Progenitor cell of endocrine pancreas (in vitro differentiated cells): ENCODE measurements at places on chromosomes 16 and 17. TPM values are rescaled to one million over a fixed set of nuclear protein-coding genes. Genes with fewer than 3 reads are reported as not detected.

GRCh38 chr17:64786337-64786736 is 124.2 kb upstream of the SMURF2 start:
- no peak for DNase-seq

DNA sequence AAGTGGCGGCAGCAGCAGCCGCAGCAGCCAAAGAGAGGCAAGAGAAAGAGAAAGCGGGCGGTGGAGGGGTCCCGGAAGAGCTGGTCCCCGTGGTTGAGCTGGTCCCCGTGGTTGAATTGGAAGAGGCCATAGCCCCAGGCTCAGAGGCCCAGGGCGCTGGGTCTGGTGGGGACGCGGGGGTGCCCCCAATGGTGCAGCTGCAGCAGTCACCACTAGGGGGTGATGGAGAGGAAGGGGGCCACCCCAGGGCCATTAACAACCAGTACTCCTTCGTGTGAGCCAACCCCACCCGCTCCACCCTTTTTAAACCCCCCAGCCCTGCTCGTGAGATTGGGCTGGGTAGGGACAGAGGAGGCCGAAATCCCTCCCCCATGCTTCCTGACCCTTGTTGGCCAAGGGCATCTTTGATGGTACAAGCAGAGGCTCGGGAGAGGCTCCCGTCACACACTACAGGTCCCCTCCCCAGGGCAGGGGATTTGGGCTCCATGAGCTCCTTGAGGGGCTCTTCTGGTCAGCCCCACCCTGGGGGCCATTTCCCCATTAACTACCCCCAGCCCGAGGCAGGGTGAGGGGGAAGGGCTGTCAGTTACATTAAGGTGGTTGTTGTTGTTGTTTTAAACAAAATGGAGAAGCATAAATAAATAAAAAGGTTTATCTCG is 4.6 kb upstream of the ATP2A1 start:
- DNase-seq = no peak

DNA sequence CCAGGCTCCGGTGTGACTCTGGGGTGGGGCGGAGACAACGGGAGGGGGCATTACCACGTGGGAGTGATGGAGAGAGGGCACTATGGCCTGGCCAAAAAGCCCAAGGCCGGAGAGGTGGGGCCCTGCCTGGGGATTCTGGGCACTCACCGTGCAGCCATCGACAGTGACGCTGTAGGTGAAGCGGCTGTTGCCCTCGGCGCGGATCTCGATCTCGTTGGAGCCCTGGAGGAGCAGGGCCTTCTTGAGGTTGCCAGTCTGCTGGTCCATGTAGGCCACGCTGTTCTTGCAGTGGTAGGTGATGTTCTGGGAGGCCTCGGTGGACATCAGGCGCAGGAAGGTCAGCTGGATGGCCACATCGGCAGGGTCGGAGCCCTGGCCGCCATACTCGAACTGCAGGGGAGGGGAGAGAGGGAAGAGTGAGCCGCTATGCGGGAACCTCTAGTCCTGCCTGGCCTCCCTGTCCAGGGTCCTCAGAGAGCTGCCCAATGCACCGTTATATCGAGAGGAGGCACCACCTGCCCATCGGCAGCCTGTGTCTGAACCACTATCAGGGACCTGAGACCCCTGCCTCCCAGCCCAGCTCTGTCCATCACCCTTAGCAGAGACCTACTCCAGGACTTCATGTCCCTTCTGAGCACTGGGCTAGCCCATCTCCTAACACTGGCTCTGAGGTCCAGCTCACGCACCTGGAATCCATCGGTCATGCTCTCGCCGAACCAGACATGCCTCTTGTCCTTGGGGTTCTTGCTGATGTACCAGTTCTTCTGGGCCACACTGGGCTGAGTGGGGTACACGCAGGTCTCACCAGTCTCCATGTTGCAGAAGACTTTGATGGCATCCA is 15.6 kb downstream of the COL1A1 start:
- DNase-seq = no peak

DNA sequence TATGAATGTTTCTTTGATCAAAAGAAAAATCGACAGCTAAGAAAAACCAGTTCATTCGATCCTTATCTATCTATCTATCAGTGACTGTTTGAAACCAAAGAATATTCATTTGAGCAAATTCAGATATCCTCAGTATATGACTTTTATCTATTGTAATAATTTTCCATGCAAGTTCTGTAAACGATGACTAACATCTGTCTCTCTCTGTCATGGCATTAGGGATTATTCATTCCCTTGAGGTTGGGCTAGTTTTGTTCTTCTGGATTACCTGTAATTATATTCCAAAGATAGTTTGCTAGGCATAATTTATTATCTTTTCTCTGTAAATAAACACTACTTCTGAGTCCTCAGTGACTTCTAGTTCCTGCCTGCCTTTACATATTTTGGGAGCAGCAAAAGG is 497.7 kb upstream of the CDH11 start:
- no peak for DNase-seq

- DNase-seq = no peak
These were observed 3.2 kb downstream of the SMURF2 start for GRCh38 chr17:64658931-64659330.

DNA sequence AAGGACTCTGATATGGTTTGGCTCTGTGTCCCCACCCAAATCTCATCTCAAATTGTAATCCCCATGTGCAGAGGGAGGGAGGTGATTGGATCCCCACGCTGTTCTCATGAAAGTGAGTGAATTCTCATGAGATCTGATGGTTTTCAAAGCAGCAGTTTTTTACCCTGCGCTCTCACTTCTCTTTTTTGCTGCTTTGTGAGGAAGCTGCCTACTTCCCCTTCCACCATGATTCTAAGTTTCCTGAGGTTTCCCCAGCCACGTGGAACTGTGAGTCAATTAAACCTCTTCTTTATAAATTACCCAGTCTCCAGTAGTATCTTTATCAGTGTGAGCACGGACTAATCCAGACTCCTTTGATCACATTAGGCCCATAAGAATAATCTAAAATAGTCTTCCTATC is 719.7 kb upstream of the CDH8 start:
- DNase-seq = no peak

GRCh38 chr17:1714980-1715802 is 5.0 kb upstream of the TLCD2 start:
- peak; percentile 43 for DNase-seq

- DNase-seq = no peak
These were observed 8.6 kb downstream of the NLRC5 start for GRCh38 chr16:56997931-56998330.

DNA sequence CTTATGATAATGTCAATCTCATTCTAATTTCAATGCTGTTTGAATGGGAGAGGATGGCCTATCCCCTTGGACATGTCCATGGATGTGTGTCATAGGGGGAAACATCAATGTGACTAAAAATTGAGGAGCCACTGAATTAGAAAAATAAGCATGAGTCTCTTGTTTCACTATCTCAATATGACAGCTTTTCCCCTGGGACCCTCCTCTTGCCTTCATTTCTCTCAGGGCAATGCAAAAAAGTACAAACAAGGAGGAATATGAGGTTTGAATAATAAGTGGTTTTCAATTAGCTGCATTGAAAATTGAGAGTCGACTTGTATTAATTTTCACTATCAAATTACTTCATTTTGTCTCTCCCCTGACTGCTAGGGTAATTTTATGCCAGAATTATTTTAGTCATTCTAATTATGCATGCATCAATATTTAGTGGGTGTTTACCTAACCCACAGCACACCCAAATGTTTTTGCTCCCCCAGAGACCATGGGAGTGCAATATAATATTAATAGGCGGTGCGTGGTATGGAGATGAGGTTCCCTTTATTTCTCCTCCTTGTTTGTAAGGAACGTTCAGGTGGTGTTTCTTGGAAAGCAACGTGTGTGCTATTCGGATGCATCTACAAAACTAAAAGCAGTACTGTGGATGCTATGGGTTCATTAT is 6.8 kb upstream of the SDR42E1 start:
- no peak for DNase-seq

The TSR1 gene
- 33.5 and 36.2 TPM in 2 replicates for total RNA-seq

The SPNS3 gene
- not detected in 2 replicates for total RNA-seq

The FHOD1 gene
- 28.2 and 30.2 TPM in 2 replicates for total RNA-seq

The NEUROD2 gene
- total RNA-seq = not detected in 2 replicates

The TUBB3 gene
- 201 and 211 TPM in 2 replicates for total RNA-seq
